Aorta (tissue), 5 donors: ENCODE measurements at places on chromosomes 7 and 10. TPM values are rescaled to one million over a fixed set of nuclear protein-coding genes. Genes with fewer than 3 reads are reported as not detected.

GRCh38 chr7:68245688-68246087 lies 1249.1 kb downstream of the TYW1 start:
- no peak for DNase-seq

DNA sequence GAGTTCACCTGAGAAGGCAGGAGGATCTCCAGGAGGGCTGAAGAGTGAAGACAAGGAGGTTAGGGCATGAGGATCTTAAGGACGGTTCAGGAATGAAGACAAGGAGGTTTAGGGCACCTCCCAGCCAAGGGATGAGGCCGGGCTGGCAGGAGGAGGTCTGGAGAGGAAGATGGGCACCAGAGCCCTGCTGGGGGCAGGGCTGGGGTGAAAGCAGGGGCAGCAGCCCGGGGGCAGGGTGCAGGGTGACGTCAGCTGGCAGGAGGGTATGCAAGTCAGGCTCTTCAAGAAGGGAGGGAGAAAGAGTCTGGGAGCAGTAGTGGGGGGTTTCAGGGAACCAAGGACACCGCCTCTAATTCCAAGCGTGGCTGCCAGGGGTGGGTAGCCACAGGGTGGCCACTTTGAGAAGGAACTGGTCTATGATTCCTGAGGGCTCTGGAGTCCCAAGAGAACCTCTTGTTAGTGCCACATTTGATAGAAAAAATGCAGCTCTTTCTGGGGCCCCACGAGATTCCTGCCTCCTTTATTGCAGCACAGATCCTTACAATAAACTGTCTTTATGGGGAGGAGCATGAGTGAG lies 101.6 kb downstream of the C10orf90 start:
- no peak for DNase-seq

DNA sequence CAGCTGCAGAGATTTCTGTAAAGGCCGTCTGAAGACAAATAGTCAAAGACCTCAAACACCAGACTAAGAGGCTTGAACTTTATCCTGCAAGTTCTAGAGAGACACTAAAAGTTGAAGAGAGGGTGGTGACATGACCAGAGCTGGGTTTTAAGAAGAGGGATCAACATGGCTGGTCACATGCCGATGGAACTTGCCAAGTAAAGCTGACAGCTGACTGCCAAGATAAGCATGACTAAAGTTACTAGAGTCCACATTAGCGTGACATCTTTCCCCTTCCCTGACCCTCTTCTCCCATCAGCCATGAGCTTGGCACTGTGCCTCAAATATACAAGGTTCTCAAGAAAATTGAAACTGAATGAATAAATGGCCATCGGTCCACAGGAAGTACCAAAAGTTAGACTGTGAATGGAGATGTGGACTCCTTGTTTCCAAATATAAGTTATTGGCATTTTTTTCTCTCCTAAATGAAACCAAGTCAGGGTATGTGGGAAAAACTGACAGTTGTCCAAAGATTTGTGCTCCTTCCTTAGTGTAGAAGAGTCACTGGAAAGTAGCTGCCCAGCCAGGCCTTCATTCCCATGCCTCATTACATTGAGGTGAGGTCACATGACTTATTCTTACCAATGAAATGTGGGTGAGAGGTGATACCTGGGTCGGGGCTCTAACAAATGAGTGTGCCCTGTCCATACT lies 24.5 kb downstream of the XPNPEP1 start:
- no peak for DNase-seq

DNA sequence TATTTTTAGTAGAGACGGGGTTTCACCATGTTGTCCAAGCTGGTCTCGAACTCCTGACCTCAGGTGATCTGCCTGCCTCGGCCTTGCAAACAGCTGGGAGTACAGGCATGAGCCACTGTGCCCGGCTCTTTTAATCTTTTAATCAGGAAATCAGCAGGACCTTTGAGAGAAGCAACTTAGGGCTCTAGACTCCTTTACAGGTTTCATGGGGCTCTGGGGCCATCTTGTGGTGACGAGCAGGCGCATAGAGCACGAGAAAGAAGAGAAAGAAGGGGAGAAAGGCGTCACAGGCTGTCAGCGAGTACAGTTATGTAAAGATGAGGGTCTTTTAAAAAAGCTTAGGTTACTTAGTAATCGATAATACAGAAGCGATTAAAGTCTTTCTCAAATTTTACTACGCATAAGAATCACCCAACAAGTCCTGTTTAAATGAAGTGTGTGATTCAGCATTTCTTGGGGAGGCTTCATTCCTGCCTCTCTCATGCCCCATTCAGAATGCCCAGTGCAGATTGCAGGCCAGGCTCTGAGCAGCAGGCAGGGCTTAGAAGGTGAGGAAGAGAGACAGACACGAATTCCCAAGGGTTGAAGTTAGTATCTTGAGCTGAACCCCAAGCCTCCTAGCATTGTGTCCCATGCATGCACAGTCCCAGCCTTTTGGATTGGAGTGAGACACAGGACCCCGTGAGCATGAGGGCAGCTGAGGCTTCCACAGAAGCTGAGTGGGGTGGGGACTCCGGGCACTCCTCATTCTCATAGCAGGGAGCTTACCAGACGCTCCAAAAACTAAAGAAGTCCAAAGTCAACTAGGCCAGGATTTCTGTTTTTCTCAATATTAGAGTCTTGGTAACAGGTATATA lies 23.6 kb upstream of the PFKP start:
- DNase-seq: peak; percentile 80

- no peak for DNase-seq
Measured at GRCh38 chr10:111247781-111248389, 171.1 kb downstream of the ADRA2A start.

- DNase-seq: no peak
Measured at GRCh38 chr7:7315851-7316250, 133.5 kb downstream of the C1GALT1 start.

DNA sequence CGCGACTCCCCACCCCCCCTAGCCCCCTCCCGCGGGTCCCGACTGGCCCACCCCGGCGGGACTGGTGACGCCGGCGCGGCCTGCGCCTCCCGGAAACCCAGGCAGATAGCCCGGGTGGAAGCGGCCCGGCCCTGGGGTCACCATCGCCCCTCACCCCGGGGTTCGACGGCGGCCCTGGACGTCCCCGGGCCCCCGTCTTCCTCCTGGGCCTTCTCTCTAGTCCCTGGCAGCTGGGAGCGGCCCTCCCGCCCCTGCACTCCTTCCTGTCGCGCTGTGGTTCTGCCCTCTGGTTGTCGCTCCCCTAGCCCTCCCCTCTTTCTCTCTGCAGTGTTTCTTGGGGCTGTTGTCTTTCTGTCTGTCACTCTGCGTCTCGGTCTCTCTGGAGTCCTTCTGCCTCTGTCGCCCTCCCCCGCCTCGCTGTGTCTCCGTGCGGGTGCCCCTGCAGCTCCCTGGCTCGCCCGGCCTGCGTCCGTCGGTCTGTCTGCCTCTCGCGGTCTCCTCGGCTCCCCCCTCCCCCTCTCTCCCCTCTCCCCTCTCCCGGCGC lies 90.5 kb upstream of the PAX2 start:
- no peak for DNase-seq

DNA sequence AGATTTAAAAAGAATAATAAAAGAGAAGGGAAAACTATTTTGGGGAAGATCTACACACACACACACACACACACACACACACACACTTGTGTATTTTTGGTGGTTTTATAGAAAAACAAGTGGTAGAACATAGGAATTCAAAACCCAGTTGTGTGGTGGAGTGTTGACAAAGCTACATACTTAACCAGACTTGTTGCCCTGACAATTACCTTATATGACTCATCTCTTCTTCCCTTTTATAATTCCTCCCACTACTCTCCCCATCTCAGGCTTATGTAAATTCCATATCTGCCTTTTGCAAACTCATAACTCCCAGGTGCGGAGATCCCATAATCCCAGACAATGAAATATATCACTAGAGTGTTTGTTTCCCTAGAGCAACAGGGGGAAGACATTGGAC lies 873.7 kb downstream of the NXPH1 start:
- no peak for DNase-seq

DNA sequence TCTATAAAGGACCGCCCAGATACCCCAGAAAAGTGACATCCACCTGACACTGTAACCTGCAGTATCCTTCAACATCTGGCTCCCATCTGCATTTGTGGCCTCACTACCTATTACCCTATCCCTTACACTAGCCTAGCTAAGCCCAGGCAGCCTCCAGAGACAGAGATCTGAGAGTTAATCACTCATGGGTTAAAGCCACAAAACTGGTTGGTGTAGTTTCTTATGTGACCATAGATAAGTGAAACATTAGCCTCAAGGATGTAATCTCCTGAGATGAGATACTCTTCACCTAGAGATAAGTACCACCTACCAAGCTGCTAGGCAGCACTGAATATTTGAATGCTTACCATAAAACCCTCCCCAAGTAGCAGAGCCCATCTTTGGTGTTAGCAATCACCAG lies 35.4 kb downstream of the CTTNBP2 start:
- DNase-seq: no peak

DNA sequence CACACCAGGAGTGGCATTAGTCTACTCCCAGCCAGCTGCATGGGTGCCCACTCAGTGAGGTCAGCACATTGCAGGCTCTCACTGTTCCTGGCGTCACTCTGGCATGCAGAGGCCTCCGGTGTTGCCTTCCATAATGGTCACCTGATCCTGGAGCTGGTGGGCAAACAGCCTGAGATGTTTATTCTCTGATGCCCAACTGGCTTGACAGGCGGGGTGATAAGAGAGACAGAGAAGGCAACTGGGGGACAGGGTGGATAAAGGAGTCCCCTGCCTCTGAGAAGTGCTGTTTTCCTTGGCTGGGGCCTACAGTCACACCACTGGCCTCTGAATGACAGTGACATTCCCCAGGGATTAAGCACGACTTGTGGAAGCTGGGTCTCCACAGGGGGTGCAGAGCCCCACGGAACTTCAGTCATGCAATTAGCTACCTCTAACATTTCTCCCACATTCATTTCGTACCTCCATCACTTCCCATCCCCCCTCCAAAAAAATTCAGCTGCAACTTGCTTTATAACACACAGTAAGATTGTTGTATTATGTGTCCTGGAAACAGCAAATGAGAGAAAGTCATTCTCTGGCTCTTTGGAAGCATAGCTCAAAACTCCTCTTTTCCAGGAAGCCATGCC lies 7.1 kb upstream of the RBM20 start:
- peak; percentile 56 for DNase-seq

GRCh38 chr7:15459018-15459615 lies 102.7 kb downstream of the AGMO start:
- DNase-seq: no peak

DNA sequence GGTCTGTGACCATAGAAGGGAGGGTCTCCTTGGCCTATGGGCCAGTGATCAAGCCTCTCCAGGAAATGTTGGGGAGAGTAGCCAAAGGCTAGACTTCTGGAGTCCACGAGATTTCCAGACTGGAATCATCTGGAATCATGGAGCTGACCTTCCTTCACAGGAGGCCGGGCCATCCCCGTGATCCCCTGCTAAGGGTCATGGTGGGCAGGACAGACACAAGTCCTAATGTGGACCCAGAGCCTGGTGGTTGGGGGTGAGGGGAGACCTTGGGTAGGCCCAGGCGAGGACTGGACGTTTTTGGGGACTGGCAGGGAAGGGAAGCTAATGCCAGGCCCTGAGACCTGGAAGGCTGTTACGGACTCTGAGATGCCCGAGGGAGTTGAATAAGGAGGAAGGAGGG lies 9.8 kb upstream of the GRID1 start:
- no peak for DNase-seq

DNA sequence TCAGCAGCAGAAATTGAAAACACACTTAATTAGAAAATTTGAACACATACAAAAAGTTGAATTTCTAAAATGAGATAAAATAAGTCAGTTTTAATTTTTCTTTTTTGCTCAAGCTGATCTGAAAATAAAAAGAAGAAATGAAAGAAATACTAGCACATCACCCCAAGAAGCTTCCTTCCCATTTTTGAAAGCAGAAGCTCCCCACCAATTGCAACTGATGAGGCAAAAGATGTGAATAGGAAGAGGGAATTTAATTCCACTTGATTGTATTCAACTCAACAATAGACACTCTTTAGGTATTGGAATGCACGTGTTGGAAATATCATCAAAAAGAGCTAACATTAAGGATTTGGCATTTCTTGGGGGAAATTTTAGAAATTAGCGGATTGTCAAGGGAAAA lies 175.8 kb downstream of the TRIL start:
- DNase-seq: no peak

DNA sequence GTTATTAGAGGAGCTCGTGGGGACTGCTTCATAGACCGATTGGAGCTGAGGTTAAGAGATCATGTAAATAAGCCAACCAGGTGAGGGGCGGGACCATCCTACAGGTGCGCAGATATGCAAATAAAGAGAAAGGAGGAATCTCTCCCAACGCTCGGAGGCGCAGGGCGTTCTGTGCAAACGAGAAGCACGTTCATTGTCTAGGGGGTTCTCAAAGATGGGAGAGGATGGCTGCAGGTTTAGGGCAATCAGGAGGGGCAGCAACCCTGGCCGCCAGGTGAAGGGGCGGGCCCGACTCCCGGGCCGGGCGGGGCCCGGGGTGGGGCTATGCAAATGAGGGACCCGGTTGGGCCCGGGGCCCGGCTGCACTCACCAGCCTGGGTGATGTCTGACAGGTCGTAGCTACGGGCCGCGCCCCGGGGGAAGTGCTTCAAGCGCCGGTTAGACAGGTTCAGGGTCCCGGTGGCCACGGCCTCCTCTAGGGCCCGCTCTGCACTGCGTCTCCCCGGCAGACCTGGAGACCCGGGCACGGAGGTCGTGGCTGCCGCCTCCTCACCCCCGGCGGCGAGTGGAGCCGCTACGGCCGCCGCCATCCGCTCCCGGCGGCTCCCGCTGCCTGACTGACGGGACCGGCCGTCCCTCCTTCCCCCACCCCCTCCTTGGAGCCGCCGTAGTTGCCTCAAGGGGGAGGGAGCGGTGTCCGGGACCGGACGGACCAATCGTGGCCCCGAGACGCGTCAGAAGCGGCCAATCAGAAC lies at the start of gene LRCH4:
TSS of gene LRCH4 (minus strand) at position 619 of the 755 bp plus-strand sequence. CDS start at position 590, 29 bp downstream.
- DNase-seq: no peak

Gene HOGA1
- 4.6 TPM for total RNA-seq

Gene WDR86
- 2.8 TPM for total RNA-seq

Gene LGI1
- total RNA-seq: 5.1 TPM

Gene TMEM26
- 0.62 TPM for total RNA-seq

Gene TMEM229A
- not detected for total RNA-seq

Gene NKX1-2
- total RNA-seq: not detected

Gene ACTR3C
- 1.2 TPM for total RNA-seq

Gene STEAP1
- total RNA-seq: 41.1 TPM
